Lower leg skin (tissue), 4 donors: ENCODE measurements at places on chromosomes 1 and 21.
A peak's percentile ranks its signal among the peaks of the same experiment; 100 is the strongest.

- DNase-seq, result peak; percentile 78
Observed at GRCh38 chr1:21939650-21940374, 2.7 kb upstream of the HSPG2 start.

- DNase-seq, result no peak
Observed at GRCh38 chr1:21927533-21928237, 9.4 kb downstream of the HSPG2 start.

- DNase-seq, result no peak
Observed at GRCh38 chr1:204566583-204566955, 50.4 kb downstream of the MDM4 start.

DNA sequence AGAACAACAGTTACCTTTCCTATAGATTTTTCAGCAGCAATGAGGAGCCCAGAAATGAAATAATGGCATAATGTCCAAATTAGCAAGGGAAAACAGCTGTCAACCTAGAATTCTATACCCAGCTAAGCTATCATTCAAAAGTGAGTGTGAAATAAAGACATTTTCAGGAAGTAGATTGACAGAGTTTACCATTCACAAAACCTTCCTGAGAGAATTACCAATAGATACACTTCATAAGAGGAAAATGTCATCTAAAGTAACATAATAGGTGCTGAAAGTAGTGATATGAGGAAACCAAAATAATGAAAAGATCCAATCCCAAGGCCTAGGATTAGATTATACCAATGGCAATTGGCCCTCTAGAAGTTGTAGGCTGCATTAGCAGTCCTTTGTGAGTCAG lies 34.6 kb downstream of the OBSCN start:
- no peak for DNase-seq

DNA sequence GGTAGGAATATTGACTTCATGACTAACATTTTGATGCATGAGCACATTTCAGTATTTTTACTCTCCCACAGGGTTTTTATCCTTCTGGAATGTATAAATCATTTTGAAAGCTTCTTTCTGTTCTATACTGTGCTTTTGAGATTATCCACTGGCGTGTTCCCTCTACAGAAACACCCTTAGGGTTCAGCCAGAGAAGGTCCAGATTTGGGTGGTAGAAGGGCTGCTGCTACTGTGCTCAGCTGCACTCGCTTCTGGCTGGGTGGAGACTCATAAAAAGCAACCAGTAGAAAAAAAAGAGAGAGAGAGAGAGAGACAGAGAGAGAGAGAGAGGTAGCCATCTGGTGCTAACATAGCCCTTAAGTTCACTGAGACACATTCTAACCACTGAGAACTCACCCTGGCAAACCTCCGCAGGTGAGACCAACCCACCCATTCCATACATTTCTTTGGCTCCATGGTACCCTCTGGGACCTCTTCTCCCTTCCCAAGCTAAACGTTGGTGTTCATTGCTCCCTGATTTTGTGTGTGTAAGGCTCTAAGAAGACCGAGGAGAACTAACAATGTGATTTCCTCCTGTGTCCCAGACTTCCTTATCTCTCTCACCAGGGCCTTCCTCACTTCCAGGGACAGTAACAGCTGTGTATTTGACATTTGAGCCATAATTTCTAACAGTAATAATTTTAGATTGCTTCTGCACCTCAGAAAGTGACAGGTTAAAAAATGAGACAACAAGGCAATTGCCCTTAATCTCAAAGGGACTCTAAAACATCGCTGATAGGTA lies 7.2 kb downstream of the APCS start:
- no peak for DNase-seq

DNA sequence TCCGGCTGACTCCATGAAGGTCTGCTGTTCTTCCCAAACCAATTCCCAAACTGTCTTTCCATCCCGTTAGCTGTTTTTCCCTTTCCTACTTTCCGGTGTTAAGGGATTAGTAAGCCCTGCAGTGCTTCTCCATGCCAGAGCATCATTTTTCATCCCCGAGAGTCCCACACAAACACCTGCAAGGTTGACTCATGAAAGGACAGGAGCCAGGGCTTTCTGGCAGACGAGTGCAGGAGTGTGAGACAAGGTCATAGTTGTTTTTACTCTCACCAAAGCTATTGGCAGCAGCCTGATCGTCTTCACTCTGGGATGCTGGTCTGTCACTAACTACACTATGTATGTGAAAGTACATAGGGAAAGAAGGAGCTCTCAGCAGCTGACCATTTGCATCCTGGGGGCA lies 10.2 kb upstream of the BECN2 start:
- DNase-seq, result no peak

DNA sequence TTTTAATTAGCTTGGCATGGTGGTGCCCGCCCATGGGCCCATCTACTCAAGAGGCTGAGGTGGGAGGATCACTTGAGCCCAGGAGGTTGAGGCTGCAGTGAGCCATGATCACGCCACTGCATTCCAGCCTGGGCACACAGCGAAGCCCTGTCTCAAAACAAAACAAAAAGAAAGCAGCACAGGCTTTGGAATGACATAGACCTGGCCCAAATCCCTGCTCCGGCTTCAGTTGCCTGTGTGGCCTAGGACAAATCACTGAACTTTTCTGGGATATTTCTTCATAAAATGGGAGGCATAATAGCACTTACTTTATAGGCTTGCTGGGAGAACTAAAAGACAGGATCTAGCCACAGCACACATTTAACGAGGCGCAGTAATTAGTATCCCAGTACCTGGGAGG lies 2.4 kb downstream of the PEAR1 start:
- DNase-seq, result no peak

- no peak for DNase-seq
Observed at GRCh38 chr21:34908419-34909055, 140.6 kb downstream of the RUNX1 start.

GRCh38 chr21:23543333-23543732 lies 2063.9 kb downstream of the MRPL39 start:
- no peak for DNase-seq

GRCh38 chr1:201568859-201569294 lies 29.9 kb downstream of the NAV1 start:
- no peak for DNase-seq

DNA sequence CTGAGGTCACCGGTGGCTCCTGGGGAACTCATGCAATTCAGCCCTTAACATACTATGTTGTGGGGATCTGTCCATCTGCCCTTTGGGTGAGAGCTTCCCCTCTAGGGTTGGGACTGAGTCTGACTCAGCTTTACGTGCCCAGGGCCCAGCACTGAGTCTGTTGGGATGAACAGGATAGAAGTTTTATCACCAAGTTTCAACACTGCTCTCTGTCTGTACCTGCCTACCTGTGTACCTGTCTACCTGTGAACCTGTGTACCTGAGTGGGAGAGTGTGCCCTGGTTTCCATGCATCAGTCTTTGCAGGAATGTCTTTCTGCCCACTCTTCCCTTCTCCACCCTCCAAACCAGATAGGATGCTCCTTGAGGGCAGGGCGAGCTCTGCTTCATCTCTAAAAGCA lies 90.6 kb upstream of the POU3F1 start:
- no peak for DNase-seq
